ENCODE measurements at places on chromosomes 16 and 17. TPM values are rescaled to one million over a fixed set of nuclear protein-coding genes. Genes with fewer than 3 reads are reported as not detected.

The EPN2 gene
- 22.6 TPM for total RNA-seq

The NOMO2 gene
- total RNA-seq: 318 TPM

The ASPA gene
- 0.05 TPM for total RNA-seq

The LRRC37A gene
- total RNA-seq: 2.6 TPM

The CDH15 gene
- 0.89 TPM for total RNA-seq

The SPATA22 gene
- not detected for total RNA-seq

The HLF gene
- not detected for total RNA-seq

The KRT222 gene
- not detected for total RNA-seq

The PTGES3L gene
- total RNA-seq: 0.89 TPM

The IKZF3 gene
- total RNA-seq: not detected

The SEPTIN12 gene
- not detected for total RNA-seq

The CACNA1H gene
- total RNA-seq: 3.0 TPM

The PDILT gene
- total RNA-seq: not detected

The ASIC2 gene
- total RNA-seq: not detected

The BRIP1 gene
- total RNA-seq: 2.4 TPM

The CHST6 gene
- 4.5 TPM for total RNA-seq

The HBA1 gene
- not detected for total RNA-seq

The MAPK7 gene
- 33.9 TPM for total RNA-seq

The GDPD1 gene
- 3.4 TPM for total RNA-seq

The TMIGD1 gene
- not detected for total RNA-seq

The TELO2 gene
- total RNA-seq: 12.8 TPM

The CIAO3 gene
- 28.8 TPM for total RNA-seq

The TPSAB1 gene
- not detected for total RNA-seq

The CDYL2 gene
- total RNA-seq: 8.5 TPM

The SLC38A8 gene
- not detected for total RNA-seq

The RHBDL3 gene
- under 0.01 TPM for total RNA-seq

The CES3 gene
- 0.89 TPM for total RNA-seq

The PEX12 gene
- total RNA-seq: 3.7 TPM

The WSB1 gene
- total RNA-seq: 308 TPM

The GGA3 gene
- 9.8 TPM for total RNA-seq

The C17orf78 gene
- not detected for total RNA-seq

The GSDMA gene
- not detected for total RNA-seq

The SCARF1 gene
- total RNA-seq: 0.59 TPM

The CD300E gene
- not detected for total RNA-seq

The ZMYND15 gene
- not detected for total RNA-seq

The HP gene
- not detected for total RNA-seq

The ABCA6 gene
- 4.5 TPM for total RNA-seq

The SECTM1 gene
- total RNA-seq: not detected

The NPIPA7 gene
- 1.2 TPM for total RNA-seq

All from smooth muscle cell of the umbilical artery (primary cell).